ENCODE measurements at places on chromosomes 13 and 19. TPM values are rescaled to one million over a fixed set of nuclear protein-coding genes. Genes with fewer than 3 reads are reported as not detected.

DNA sequence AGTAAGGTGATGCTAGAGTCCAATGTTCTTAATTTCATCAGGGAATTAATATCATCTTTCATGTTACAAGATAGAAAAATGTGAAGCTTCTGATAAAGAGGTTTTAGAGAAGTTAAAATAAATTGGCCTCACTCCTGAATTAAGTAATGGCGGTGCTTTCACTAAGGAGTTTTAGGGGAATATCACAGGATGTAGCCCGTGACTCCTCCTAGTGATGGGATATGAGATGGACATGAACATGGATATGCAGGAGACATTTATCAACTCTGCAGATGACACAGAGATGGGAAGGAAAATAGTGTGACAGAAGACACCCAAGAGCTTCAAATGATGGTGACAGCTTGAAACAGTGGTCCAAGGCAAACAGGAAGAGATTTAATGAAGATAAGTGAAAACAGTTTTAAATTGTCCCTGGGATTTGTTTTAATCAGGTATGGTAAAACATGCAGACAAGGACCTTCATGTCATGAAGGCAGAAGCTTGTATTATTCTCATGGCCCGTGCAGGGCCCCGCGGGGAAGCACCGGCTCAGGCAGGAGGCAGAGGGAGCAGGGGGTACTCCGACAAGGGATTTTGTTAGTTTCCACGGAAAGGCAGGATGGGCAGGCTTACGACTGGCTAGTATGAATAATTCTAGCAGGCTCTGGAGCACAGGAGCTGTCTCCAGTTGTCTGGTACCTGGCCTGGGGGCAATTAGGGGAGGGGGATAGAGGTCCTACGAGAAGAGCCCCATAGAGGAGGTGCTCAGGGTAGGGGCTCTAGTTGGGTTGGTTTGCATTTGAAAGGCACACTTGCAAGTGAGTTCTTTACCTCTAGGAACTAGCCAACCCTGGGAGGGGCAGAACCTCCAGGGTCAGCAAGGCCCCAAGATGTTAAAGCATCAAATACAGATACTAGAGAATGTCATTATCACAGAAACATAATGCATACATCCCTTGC lies 38.7 kb upstream of the FARP1 start:
- H3K4me1 ChIP-seq: no peaks in the 10 kb centered on the region
- DNase-seq: no peak
- no peaks in the 10 kb centered on the region for H3K27me3 ChIP-seq
- H3K4me3 ChIP-seq: no peak overlapping the region

DNA sequence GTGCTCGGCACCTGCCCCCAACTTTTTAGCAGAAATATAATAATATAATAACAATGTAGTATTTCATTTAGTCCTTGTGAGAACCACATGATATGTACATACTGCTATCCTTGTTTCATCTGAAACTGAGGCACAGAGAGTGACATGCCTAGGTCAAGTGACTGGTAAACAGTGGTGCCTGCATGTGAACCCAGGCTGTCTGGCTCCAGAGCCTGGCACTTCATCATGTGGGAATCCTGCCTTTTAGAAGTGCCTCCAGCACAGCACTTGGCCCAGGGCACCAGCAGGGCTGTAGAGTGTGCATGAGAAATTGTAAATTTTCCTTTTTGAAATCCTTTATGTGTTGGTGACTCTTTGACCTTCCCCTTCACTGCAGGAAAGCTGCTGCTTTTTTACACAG lies 27.4 kb downstream of the PRAM1 start:
- DNase-seq: no peak
- H3K36me3 ChIP-seq: peaks cover 3% of the 10 kb centered on the region
- no peak overlapping the region for H3K4me3 ChIP-seq
- H3K27me3 ChIP-seq: no peaks in the 10 kb centered on the region
- H3K4me1 ChIP-seq: no peaks in the 10 kb centered on the region

DNA sequence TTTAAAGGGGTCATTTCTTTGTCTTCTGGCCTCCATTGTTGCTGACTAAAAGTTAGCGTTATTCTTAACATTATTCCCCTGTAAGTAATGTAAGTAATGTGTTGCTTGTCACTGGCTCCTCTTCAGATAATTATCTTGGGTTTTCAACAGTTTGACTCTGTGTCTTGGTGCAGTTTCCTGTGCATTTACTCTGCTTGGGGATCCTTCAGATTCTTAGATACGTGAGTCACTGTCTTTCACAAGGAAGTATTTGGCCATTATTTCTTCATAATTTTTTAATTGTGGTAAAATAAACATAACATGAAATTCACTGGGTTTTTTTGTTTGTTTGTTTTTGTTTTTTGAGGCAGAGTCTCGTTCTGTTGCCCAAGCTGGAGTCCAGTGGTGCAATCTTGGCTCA lies 13.5 kb upstream of the OR7D2 start:
- no peak overlapping the region for H3K4me3 ChIP-seq
- H3K27me3 ChIP-seq: no peaks in the 10 kb centered on the region
- no peaks in the 10 kb centered on the region for H3K4me1 ChIP-seq
- H3K36me3 ChIP-seq: peaks cover 10% of the 10 kb centered on the region
- H3K27ac ChIP-seq: no peak overlapping the region
- DNase-seq: no peak

GRCh38 chr13:36919833-36920615 lies at the start of gene SMAD9:
Gene SMAD9 (minus strand): TSS chr13:36920238. CDS start chr13:36879689, 40,549 bp downstream.
- peak; percentile 30 for DNase-seq
- H3K27ac ChIP-seq: peak within 1 kb of the TSS; percentile 70
- no peaks in the 10 kb centered on the region for H3K27me3 ChIP-seq

GRCh38 chr19:33333151-33333550 lies 30.8 kb upstream of the CEBPA start:
- no peaks in the 10 kb centered on the region for H3K36me3 ChIP-seq
- H3K4me1 ChIP-seq: no peaks in the 10 kb centered on the region
- H3K4me3 ChIP-seq: no peak overlapping the region
- DNase-seq: no peak
- no peaks in the 10 kb centered on the region for H3K27me3 ChIP-seq

DNA sequence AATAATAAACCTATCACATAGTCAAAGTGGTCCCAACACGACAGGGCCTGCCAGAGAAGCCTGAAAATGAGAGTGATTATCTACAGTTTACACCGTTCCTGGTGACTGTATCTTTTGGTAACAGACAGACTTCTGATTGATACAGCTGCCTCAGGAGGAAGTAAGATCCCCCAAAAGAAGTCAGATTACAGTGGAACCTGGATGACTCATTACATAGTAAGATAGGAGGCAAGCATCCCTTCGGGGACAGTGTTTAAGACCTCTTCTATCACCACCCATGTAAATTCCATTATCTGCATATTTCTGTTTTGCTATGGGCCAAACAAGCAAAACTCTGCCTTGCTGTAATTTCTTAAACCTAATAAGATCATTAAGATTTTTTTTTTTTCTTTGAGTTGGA lies 44.0 kb upstream of the FLT1 start:
- no peak for DNase-seq
- H3K27ac ChIP-seq: no peak overlapping the region
- H3K4me3 ChIP-seq: no peak overlapping the region
- no peaks in the 10 kb centered on the region for H3K36me3 ChIP-seq

DNA sequence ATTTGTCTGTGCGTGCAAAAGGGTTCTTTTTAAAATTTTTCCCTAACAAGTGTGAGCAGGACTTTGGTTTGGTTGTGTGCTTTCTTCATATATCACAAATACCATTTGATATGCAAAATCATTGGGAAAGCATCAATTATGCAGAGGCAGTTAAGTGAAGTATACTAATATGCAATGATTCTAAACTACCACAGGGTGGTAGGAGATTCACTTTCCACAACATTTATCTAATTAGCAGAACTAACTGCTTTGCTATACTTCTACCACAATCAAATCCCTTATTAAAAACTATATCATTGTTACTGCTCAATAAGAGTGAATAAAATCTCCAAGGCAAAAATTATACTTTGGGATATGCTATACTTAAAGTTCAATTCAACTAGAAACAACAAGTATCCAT lies 2738.9 kb upstream of the PCDH20 start:
- H3K27ac ChIP-seq: no peak overlapping the region
- no peak overlapping the region for H3K4me3 ChIP-seq
- DNase-seq: no peak
- H3K27me3 ChIP-seq: no peaks in the 10 kb centered on the region

Gene PSG1
- not detected for total RNA-seq

Gene ARHGAP45
- 23.9 TPM for total RNA-seq

DNA sequence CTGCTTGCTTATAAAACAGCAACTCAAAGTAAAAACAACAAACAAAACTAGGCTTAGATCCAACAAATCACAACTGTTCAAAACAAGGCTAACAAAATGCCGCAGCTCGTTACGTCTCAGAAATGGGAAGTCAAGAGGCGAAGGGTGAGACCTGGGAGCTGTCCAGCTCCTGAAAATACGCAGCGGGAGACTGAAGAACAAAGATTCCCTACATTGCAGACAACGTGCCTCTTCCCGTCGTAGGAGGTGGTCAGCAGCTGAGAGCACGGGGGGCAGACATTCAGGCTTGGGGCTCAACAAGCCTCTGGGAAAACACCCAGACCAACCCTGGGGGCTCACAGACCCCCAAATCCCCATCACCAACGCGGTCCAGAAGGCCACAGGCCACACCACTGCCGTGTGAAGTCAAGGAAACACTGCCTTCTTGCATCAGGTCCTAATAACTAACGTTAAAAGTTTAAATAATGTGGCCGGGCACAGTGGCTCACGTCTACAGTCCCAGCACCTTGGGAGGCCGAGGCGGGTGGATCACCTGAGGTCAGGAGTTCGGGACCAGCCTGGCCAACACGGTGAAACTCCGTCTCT lies 13.5 kb downstream of the PLPP2 start:
- H3K36me3 ChIP-seq: no peaks in the 10 kb centered on the region
- no peak for DNase-seq
- H3K27ac ChIP-seq: no peak overlapping the region
- H3K4me1 ChIP-seq: no peaks in the 10 kb centered on the region
- no peak overlapping the region for H3K4me3 ChIP-seq

Data from breast epithelium (tissue), 4 donors.